ENCODE measurements at places on chromosomes 7 and 10. TPM values are rescaled to one million over a fixed set of nuclear protein-coding genes. Genes with fewer than 3 reads are reported as not detected.

MMD2 gene
- not detected for total RNA-seq

DNA sequence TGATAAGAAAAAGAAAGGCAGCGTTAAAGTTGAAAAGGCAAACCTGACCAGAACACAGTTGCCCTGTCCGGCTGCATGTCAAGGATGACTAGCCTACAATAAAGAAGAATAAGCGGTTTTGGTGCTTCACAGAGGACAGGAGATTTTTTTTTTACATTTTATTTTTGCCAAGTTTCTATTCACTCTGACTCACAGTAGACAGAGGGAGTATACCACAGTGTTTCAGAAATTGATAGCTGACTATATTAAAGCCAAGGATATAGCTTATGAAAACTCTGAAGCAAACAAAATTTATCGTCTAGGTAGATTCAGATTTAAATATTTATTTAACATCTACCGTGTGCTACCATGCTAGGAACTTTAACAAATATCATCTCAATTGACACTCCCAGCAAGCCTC lies 16.9 kb upstream of the POLR1F start:
- DNase-seq, result no peak

GRCh38 chr7:73577627-73578341 lies 595 bp downstream of the TBL2 start:
- no peak for DNase-seq

PCDH15 gene
- total RNA-seq, result 0.09 TPM

BCL7B gene
- total RNA-seq, result 45.5 TPM

GRCh38 chr10:31694126-31694685 lies 234.4 kb downstream of the ARHGAP12 start:
- no peak for DNase-seq

DNA sequence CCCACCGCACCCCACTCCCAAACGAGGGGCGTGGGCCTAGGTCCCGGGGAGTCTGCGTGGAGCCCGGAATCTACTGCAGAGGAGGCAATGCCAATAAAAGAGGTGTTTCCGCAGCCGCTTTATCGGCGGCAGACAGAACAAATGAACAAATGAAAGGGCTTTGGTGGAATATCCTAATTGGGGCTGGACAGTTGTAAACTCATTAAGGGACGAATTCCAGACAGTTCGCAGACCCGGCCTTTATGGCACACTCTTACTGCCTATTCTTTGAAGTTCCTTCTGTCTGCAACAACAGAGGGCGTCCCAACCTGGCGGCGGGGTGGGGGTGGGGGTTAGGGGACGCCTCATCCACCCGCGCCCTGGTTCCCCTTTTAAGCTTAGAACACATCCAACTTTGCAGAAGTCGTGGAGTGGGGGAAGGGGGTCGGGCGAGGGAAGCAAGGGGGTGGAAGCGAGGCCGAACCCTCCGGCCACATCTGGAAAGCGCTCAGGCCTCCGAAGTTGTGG lies 4.1 kb downstream of the HOXA9 start:
- DNase-seq, result no peak

NKX1-2 gene
- total RNA-seq, result not detected

DNA sequence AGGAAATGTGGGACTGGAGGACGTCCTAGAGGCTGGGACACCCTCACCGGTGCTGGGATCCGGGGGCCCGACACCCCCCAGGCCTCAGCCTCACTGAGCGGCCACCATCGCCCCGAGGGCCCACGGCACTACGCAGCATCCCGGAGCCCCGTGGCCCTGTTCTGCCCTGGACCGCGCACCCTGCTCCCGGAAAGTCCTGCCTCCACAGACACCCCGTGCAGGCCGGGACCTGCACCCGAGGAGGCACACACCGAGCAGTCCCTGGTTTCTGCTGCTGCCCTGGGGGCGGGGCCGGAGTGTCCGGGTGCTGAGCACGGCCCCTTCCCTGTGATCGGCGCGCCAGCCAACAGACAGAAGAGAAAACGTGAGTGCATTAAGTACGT lies 18.1 kb upstream of the KNDC1 start:
- peak; percentile 61 for DNase-seq

DNA sequence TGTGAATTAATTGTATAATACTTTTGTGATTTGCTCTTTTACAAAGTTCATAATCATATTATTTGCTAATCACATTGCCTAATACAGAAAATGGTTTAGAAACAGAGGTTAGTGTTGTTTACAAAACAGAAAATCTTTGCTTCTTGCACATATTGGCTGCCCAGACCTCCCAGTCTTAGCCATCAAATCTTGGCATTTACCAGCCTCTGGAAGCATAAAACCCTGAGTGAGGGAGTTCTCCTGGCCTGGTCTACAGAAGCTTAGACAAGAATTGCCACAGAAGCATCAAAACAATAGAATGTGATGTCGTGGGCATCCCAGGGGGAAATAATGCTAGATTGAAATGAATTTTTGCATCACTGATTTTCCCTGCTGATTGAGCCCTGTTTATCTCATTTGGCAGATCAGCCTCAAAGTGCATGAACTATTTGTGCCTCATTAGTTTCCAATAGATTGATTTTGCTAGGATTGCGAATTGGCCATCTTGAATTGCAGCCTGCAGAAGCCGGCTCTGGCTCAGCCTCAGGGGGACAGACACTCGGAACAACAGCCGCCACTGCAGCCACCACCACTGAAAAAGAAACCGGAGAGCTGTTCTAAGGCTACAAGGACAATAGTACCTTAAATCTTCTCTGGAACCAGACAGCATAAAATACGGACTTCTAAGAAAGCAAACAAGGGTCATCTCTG lies 11.1 kb upstream of the SORBS1 start:
- no peak for DNase-seq

DNA sequence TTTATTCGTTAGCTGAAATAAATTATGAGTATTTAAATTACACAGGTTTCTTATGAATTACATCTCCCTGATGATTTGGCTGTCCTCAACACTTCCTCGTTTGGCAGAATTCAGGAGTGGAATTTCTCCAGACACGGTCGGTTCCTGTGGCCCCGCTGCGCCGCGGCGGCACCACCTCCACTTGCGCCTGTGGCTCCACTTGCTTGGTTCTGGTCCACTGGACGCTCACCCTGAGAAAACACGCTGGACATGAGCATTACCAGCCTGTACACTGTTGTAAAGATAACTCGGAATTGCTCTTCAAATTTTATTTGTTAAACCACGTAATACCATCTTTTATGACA lies 85.3 kb downstream of the ZNF33B start:
- DNase-seq, result no peak

FAM25A gene
- not detected for total RNA-seq

DNA sequence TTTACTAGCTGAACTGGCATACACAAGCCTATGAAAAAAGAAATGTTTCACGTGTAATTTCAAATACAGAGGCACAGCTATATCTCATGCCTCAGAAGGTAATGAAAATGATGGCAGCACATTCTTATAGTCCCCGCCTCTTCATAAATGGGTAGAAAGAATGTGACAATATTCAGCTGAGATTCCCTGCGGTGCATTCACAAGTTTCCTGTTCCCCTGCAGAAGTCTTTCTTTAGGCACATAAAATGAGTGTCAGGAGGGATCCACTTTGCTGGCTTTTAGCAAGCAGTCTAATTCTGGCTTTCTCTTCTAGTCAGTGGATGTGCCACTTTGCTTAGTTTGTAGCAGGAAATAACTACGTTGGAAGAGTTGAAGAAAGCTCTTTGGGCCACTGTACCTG lies 56.1 kb downstream of the DGKB start:
- no peak for DNase-seq

GRCh38 chr10:327889-328852 lies 192.9 kb downstream of the ZMYND11 start:
- no peak for DNase-seq

DNA sequence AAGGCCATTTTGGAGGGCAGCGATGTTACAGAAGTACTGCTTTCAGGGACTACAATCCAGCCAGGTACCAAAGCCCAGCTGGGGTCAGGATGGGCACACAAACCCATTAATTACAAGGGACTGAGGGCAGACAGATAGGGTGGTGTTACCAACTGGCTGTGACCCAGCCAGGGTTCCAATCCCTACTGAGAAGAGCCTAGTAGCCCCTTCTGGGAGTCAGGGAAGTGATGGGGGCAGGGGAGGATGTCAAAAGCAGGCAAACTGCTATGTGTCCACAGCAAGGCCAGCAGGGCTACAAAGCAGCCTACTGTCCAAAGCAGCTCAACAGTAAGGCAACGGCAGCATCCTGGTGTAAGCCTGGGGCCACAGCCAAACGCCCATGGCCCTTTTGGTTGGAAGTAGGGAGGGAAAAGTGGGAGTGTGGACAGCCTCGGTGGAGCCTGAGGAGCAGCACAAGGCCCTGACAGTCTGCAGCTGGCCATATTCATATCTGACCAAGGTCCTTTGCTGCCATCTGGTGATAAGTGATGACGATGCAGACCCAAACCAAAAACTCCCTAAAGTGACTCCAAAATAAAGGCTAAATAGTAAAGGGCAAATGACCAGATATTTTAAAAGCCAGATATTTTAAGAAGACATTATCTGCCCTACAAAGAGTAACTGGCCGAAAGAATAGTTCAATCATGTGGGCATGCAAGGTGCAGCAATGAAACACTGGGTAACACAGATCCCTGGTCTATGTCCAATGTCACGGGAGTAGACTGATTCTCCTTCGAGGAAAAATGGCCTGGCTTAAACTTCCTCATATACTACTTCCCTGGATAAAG lies 56.9 kb downstream of the XPNPEP1 start:
- no peak for DNase-seq

ANKRD30A gene
- total RNA-seq, result not detected

GRCh38 chr7:2763597-2763996 lies 75.6 kb downstream of the AMZ1 start:
- DNase-seq, result no peak

- no peak for DNase-seq
Measured at GRCh38 chr10:62619413-62619738, 185.1 kb upstream of the ADO start.

DNA sequence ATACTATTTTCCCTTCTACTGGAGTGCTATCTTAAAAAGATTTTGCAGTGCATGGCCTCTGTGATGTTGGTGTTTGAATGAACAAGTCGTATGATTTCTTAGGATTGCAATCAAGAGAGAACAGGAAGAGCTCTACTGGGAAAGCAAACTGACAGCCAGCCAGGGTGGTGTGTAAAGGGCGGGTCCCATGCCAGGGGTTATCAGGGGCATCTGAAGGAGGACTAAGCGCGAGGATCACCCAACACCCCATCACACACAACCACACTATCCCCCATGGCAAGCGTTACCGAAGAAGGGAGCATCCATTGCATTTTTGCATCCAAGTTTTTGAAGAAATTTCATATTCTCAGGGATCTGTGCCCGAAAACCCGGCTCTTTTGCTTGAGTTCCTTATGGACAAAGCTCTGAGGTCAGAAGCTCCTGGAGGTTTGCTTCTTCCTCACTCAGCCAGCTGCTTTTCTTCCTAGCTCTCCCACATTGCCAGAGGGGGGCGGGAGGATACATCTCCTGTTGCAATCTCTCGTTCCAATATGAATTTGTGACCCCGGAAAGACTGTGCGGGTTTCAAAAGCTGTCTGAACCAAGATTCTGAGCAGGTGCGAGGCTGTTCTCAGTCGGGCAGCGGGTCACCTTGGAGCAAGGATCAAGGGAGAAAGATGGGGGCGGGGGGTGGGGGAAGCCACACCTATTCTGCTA lies 5.2 kb downstream of the NEUROD6 start:
- no peak for DNase-seq

DNA sequence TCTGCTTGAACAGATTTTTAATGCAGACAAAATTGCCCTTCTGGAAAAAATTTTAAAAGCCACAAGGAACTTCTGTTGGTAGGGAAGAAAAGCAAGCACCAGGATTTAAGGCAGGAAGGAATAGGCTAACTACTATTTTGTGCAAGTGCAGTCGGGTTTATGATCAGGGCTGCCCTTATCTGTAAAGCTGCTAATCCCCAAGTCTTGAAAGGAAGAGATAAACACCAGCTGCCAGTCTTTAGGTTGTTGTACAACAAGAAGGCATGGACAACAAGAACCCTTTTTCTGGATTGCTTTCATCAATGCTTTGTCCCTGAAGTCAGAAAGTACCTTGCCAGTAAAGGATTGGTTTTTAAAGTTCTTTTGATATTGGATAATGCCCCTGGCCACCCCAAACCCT lies 40.7 kb downstream of the RALA start:
- no peak for DNase-seq

ZSWIM8 gene
- total RNA-seq, result 137 TPM

DNA sequence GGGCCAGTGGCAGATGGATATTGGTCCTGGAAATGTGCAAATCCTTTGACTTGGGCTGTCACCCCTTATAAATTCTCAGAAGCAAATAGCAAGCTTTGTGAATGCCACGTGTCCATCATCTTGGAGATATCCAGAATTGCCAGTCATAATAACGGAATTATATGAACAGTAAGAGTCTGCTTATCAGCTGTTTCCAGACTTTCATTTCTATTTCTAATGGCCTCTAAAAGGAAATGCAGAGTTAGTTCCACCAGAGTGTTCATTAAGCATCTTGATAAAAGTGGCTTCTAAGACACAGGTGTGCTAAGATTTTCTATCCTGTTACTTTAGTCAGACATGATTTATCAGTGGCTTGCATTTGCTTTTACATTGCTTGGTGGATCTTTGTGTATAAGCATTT lies 87.4 kb downstream of the RAMP3 start:
- DNase-seq, result no peak

DNA sequence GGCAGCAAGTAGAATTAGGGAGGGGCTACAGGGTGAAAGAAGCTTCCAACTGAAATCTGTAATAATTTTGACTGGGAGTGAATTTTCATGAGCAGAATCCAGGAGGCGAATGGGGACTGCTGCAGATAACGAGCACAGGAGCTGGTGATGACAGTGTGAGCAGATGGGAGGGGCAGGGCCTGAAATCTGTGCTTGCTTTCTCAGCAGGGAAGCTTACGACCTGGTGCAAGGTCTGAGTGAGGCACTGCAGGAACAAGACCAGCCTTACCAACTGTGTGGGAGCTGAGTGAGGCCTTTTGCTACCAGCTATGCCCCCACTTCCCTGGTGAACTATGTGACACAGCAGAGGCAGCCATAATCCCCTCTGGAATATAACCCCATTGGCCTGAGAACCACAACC lies 109.8 kb downstream of the HPSE2 start:
- DNase-seq, result no peak

DNA sequence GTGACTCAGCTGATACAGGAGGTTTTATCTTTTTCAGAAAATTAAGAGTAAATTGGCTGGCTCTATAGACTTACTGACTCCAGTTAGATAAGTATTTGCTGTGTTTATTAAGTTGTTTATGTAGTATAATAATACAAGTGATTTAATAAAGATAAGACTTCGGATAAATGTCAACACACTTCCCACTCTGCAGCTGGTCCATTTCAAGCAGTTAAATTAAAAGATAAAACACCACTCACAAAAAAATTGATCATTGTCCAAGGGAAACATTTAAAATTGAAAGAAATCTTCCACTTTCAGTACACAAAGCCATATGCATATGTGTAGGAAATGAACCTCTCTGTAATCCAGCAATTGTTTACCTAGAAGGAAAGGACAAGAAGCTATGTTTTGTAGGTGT lies 106.1 kb upstream of the SP8 start:
- no peak for DNase-seq

GRCh38 chr7:4842319-4843064 lies 19.3 kb downstream of the PAPOLB start:
- no peak for DNase-seq

GRCh38 chr7:23685731-23686130 lies 5.7 kb downstream of the FAM221A start:
- no peak for DNase-seq

All from aorta (tissue), 5 donors.